PC-3 (cell line): ENCODE measurements at places on chromosomes 2 and 18.

- no peak for DNase-seq
These were observed 178.5 kb downstream of the HDAC4 start for GRCh38 chr2:239222312-239222660.

DNA sequence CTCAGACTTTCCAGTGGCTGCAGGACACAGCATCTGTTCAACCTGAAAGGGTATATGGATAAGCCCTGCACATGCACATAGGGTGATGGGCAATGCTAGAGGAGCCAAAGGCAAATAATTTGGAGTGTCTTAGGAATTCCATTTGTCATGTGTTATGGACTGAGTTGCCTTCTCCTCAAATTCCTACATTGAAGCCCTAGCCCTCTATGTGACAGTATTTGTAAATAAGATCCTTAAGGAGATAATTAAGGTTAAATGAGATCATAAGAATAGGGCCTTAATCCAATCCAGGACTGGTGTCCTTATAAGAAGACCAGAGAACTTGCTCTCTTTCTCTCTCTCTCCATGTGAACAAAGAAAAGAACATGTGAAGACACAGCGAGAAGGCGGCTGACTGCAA, 42.9 kb upstream of the CREG2 start:
- DNase-seq = no peak

DNA sequence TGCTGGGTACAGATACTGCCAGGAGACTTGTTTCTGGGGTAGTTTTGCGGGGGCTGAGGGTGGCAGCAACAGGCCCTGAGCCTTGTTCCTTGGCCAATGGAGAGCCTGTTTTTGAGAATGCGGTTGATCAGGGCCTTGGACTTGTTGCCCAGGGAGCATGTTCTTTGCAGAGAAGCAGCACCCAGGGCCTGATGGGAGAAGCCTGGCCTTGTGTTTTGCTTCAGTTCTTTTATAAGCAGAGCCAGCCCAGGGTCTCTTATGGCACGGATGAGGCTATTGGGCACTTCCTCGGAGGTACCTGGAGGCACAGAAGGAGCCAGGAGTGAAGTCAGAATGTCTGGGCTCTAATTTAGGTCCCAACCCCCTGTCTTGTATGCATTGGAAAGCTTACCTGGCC, 85.1 kb upstream of the MCFD2 start:
- no peak for DNase-seq

DNA sequence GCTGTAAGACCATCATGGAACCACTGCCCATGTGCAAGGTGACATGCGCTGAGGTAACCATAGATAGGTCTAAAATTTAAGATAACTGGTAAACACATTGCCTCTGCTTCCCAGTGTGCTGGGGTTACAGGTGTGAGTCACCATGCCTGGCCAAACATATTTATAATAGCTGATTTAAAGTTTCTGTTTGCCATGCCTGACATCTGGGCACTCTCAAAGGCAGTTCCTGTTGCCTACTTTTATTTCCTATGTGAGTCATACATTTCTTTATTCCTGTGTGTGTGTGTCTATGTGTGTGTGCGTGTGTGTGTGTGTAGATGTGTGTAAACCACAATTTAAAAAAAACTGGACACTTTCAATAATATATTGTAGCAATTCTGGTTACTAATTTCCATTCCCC, 415.2 kb upstream of the NETO1 start:
- DNase-seq = peak; percentile 94

GRCh38 chr18:62751341-62751821, 36.0 kb downstream of the PHLPP1 start:
- DNase-seq = no peak

DNA sequence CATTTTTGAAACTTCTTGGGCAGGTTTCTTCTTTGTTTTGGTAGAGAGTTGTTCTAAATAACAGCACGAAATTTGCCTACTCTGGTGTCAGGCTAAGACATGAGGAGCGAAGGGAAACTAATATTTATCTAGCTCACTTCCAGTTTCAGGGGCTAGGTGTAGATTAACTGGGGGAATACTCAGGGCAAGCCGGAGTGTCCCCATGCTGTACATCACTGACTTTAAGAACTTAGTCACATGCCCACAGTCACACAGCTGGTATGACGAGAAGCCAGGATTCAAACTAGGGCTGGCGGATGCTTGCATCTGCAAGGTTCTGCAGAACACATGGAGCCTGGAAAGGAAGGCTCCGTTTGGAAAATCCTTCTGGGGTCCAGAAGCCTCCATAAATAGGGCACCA, 133.3 kb downstream of the ALPK2 start:
- no peak for DNase-seq

DNA sequence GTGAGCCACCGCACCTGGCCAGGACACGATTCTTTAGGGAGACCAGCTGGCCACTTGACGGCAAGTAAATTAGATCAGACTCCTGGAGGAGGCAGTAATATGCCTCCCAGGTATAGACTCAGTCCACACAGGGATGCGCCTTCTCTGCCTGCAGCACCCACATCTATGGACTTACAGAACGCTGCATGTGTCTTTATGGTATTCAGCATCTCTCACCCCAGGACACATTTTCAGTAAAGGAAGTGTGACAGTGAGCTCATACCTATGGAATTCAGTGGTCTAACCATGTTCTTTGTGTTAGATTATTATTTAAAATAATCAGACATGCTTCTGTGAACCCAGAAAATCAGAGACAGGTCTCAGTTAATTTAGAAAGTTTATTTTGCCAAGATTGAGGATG, 5.9 kb upstream of the NARS1 start:
- DNase-seq = peak; percentile 19

DNA sequence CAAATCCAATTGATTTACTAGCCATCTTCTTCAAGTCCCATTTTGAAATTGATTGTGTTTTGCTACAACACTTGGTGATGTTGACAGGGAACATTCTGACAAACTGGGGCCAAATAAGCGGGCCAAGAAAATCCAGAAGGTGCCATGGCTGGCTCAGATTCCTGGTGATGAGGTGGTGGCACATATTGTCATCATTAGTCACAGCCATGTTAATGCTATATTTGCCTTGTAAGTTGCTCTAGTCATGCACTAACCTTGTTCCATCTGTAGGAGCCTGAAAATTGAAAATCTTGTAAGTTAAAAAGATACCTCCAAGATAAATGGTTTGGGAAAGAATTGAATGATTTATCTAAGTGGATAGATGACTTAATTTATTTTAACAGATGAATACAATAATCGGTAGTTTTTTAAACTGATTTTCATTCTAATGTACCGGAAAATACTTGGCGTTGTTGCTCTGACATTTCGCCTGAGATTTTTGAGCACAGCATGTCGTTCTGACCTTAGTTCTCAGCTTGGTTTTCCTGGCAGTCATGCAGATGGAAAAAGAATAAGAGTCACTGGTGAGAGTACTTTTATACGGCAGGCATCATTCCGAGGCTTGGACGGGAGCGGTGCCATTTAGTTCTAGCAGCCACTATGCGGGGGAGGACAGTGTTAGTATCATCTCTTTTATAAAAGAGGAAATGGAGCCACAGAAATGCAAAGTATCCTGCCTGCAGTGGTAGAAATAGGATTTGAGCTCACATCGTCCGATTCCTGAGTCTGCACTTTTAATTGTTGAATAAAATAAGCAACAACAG, 133.9 kb downstream of the ZNF532 start:
- DNase-seq = peak; percentile 82

DNA sequence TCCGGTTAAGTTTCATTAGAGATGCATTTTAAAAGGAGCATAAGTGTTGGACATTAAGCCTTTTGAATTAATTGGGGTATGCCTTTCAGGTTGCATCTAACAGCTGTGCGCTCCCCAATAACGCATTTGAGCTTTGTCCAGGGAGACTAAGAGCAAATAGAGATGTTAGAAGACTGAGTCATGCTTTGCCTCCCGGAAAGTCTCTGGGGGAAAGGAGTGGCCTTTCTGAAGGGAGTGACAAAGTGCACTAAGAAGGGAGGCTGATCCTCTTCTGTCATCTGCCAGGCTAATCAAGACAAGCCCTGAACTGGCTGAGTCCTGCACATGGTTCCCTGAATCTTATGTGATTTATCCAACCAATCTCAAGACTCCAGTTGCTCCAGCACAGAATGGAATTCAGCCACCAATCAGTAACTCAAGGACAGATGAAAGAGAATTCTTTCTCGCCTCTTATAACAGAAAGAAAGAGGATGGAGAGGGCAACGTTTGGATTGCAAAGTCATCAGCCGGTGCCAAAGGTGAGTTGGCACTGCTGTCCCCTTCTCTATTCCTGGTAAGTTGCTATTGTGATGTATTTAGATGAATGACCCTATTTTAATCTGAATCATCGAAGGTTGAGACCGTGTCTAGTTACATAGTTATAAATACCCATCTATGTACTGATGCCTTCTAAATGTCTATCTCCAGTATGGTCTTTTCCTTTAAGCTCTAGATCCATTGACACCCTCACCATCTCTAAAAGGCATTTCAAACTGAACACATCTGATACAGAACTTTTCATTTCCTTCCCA, 12.1 kb downstream of the TTL start:
- DNase-seq = peak; percentile 86

DNA sequence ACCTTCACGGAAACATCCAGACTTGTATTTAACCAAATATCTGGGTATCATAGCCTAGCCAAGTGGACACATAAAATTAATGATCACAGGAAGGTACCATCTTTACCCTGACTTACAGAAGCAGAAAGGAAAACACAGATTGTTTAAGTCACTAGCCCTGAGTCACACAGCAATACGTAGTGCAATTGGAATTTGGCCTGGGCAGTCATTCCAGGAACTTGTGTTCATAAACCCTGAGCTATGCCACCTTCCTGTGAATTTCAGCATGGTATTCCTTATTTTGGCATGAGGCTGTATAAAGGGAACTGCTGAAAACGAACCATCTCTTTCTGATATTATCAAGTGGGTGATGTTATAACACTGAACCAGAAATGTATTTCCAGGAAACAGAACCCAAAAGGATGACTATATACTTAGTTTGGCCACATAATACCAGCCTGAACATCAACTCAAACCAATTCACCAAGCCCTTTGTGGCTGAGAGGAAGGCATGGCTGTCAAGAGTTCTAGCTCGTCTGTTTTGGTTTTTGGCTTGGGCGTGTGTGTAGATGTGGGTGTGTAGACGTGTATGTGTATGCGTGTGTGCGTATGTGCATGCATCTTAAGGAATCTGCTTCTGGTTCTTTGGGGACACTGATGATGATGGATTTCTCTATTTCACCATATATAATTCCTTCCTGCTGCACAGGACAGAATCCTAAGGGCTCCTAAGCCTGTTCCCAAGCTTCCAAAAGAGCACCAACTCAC, 533.4 kb upstream of the ID2 start:
- DNase-seq = peak; percentile 95

DNA sequence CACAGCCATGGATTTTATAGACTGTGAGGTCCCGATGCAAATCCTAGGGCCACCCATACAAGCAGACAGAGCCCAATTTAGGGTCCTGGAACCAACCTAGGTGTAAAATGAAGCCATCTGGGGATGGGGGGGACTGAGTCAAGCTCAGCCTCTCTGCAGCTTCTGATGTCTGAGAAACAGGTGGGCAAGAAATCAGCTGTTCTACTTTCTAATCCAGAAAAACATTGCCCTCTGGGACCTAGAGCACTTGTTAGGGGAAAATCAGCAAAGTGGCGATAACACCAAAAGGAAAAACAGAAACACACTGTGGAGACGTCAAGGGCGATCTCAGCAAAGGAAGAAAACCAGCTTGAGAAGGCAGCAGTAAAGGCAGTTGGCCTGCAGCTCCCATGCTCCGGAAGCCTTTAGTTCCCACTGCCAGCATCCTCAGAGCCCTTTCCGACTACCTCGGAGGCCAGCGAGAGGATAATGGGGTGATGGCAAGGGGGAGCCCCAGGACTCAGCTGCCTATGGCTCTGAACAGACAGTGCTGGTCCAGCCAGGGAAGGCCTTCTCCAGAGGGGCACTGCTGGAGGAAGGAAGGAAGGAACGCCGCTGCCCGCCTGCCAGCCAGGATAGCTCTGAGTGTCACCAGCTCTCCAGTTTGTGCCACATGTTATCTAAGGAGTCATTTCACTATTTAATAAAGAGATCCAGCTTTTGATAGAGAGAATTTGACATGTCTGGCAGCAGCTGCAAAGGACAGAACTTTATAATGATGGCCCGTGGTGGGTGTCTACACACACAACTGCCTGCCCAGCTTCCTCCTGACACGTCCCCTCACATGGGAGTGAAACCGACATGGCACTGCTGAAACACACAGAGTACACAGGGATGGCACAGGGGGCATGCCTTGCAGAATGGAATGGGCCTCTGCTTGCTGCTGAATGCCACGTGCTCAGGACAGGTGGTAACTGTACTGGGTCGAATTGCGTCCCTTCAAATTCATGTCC, 37.7 kb downstream of the HS1BP3 start:
- DNase-seq = no peak

GRCh38 chr2:146870691-146871090, 974.1 kb upstream of the ACVR2A start:
- DNase-seq = peak; percentile 44

- DNase-seq = peak; percentile 82
These were observed 35.4 kb downstream of the FASTKD2 start for GRCh38 chr2:206800506-206801417.

- no peak for DNase-seq
These were observed 74.9 kb downstream of the ORC4 start for GRCh38 chr2:147945660-147946059.

- DNase-seq = no peak
These were observed 122.3 kb downstream of the HNMT start for GRCh38 chr2:138086576-138086975.

- DNase-seq = peak; percentile 52
These were observed 125.3 kb downstream of the ZFP36L2 start for GRCh38 chr2:43100883-43101662.

GRCh38 chr2:238344517-238344916, 24.2 kb downstream of the TRAF3IP1 start:
- DNase-seq = no peak

GRCh38 chr2:177165721-177166711, 46.6 kb upstream of the HNRNPA3 start:
- DNase-seq = peak; percentile 49

DNA sequence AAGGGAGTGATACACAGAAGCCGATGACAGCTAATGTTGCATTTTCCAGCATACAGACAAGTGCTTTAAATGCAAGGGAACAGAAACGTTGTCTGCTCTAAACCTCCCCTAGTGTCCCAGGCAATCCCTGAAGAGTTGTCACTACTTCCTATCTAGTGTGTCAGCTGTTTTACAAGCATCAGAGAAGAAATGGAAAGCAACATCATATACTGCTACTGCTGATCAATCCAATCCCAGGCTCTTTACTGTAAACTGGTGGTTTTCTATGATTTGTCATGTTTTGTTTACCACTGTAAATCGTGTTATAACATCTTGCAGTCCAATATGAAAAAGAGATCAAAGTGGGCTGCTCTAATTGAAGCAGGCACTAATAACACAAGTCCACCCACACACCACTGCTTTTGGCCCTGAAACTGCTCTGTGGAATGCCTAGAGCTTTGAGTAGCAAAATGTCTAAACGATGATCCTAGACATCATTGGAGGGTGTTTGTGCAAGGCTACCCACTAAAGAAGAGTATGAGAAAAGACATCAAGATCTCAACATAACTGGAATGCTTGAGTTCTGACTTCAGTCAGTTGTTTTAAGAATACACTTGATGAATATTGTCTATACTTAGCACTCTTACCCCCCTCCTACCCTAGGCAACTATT, 18.1 kb upstream of the ROCK1 start:
- no peak for DNase-seq

DNA sequence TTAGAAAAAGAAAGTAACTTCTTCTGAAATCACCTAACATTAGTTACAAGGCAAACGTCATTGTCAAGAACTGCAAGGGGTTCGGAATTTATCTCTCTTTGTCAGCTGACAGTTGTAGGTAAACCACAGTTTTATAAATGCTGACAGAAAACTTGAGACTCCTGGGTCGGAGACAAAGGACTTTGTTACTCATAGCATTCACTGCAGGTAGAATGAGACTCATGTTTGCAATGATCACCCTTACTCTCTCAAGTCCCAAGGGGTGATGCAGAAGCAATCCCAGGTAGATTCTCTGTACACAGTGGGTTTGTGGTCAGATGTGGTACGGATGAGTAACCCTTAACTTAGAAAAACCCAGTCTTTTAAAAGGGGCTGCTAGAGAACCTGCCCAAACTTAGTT, 757.8 kb downstream of the TRIB2 start:
- DNase-seq = peak; percentile 12
